Hematopoietic multipotent progenitor cell (in vitro differentiated cells): ENCODE measurements at places on chromosomes 1 and 21. TPM values are rescaled to one million over a fixed set of nuclear protein-coding genes. Genes with fewer than 3 reads are reported as not detected.

DNA sequence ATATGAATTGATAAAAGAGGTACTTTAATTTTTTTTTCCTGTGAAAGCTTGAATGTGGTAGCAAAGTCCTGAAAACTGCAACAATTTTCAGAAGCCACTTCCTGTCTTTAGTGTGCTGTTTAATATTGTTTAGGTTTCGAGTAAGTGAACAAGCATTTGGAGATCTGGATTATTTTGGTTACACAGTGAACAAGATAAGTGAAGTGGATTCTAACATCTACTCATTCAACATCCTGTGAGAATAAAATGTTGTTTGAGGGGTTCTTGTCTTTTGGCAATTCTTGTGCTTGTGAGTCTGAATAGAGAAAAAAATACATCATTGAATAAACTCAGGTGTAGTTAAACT is 35.2 kb upstream of the PLA2G4A start:
- DNase-seq: no peak

ZSCAN20 gene
- 1.9 TPM for total RNA-seq

LCE2B gene
- total RNA-seq: not detected

GRCh38 chr1:117671781-117672501 is 66.1 kb downstream of the TENT5C start:
- no peak for DNase-seq

GRCh38 chr1:94670273-94670672 is 128.7 kb upstream of the F3 start:
- no peak for DNase-seq

DNA sequence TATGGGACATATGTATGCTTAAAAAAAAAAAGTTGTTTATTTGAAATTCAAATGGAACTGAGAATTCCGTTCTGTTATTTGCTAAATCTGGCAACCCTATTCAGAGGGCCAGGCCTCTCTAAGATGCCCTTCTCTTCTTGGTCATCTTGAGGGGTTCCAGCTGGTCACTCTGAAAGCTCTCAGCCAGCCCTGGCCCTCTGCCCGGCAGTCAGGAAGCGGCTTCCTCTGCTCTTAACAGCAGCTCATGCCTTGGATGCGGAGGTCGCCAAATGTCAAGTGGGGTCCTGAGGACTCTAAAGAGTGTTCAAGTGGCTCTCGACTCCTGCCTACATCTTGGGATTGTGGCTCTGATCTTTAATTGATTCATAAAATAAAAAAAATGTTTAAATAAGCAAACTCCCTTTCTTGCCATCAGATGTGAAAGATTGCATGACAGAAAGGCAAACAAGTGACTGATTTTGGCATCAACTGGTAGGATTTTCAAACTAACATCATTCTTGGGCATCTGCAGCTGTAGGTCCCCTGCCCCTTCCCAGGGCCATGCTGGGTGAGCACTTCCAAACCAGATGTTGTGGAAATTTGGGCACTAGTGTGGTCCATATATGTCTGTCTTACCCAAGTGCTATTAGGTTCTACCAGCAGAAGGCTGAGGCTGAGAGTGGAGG is 130.8 kb downstream of the PRDM2 start:
- no peak for DNase-seq

UCK2 gene
- 43.9 TPM for total RNA-seq

- DNase-seq: no peak
These were observed 43.7 kb downstream of the SRSF11 start for GRCh38 chr1:70264839-70265238.

DNA sequence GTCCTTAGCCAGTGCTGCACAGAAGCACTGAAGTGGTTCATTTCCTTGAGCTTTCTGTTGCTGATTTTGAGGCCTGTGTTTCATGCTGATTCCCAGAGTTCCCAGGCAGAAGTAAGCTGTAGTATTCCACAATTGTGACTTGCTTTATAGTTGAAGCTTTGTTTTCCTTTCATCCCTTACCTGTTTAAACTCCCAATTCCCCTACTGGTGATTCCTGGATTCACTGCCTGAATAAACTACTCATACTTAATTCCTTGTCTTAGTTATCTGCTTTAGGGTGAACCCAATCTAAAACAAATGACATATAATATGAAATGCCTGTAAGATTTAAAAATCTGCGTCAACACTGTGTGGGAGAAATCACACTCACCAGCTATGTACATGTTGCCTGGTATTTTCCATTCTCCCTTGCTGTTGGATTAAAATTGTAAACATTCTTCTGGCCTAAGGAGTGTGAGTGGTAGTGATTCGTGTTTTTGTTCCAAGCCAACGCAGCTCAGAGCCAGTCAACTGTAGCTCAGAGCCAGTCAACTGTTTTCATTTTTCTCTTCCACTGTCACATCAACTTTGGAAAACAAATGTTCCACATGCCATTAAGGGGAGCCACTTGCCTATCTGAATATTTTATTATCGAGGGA is 879.4 kb downstream of the MRPL39 start:
- DNase-seq: no peak

DNA sequence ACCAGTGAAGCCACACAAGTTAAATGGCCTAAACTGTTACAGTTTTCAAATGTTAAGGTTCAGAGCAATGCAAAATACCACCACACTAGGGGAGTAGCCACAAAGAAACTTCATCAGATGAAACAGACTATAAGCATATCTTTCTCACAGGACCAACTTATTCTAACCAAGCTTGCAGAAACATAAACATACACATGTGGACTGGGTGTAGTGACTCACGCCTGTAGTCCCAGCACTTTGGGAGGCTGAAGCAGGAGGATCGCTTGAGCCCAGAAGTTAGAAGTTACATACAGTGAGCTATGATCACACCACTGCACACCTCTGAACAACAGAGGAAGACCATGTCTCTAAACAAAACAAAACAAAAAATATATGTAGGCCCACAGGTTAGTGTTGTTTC is 17.3 kb downstream of the WDR47 start:
- no peak for DNase-seq

FALEC gene
- total RNA-seq: 0.27 TPM

PGLYRP4 gene
- 0.27 TPM for total RNA-seq

PLA2G4A gene
- 6.5 TPM for total RNA-seq

S100A7 gene
- not detected for total RNA-seq

DNA sequence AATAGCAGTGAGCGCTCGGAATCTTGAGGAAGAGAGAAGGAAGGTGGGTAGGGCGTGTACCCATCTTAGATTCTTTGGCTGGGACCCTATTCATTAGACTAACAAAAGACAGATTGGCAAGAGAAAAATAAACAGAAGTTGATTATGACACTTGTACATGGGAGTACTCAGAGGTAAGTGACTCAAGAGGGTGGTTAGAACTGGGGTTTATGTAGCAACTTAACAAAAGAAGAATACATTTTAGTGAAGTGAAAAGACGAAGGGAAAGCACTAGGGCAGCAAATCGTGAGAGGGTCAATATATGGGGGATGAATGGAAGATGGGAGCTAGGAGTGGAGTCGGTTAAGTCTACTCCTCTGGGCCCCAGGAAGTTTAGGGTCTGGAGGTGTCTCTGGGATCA is 25.8 kb upstream of the RCC2 start:
- DNase-seq: no peak

DNA sequence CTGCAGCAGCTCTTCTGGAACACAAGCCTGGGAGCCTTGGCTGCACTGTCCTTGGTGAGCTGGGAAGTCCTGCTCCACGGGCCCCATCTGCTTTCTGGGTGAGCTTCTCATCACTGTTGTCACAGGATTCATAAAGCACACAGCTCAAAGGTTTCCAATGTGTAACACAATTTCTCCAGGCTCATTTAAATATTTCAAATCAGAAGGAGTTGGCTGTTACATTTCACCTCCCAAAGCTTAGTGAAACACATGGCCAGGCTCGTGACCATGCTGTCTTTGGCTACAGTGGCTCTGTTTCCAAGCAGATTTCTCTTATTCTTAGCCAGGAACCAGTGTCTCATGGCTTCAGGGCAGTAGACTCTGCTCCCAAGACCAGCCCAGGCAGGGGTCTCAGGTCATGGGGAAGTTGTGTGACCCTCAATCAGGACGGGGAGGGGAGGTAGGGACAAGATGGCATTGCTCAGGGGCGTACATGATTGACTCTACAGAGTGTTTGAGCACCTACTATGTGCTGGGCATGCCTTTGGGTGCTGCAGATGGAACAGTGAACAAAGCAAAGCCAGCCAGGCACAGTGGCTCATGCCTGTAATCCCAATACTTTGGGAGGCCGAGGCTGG is 353.0 kb downstream of the NPHP4 start:
- DNase-seq: no peak

DNA sequence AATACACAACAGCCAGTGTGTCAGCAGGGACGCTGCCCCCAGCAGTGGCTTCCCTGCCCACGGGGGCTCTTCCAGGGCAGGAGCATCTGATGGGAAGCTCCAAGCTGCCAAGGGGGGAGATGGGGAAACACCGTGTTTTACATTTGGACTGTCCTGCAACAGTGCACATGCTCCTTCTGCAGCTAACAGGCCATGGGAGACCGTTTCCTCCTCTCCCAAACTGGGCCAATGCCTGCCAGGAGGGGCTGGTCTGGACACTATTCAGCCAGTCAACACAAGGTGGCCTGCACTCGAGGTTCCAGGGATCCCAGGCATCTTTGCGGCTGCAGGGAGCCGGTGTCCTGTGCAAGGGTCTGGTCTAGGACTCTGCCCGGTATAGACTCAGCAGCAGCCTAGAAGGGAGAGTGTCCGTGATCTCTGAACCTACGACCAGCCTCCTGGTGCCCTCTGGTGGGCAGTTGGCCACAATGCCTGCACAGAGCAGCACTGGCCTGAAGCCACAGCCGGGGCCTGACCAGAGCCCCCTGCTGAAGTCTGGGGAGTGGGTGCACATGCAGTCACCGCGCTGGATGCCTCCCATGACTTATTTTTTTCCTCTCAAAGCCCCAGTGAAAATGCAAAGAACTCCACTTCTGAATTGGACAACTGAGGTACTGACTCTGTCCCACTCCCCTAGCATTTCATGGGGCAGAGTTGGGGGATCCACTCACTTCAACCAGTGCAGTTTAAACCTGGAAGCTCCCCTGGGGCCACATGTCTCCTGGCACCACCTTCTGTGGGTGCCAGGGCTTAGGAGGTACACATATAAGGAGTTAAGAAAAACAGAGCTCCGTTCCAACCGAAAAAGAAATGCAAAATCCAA is 33.3 kb downstream of the RCC2 start:
- peak; percentile 61 for DNase-seq

- DNase-seq: no peak
These were observed 300.0 kb downstream of the BARHL2 start for GRCh38 chr1:90417126-90417525.

KCNAB2 gene
- total RNA-seq: 96.4 TPM

- DNase-seq: peak; percentile 56
These were observed 6.7 kb downstream of the UROD start for GRCh38 chr1:45018599-45019230.

- DNase-seq: no peak
These were observed 545.9 kb downstream of the PLPP3 start for GRCh38 chr1:56033321-56034037.

DNA sequence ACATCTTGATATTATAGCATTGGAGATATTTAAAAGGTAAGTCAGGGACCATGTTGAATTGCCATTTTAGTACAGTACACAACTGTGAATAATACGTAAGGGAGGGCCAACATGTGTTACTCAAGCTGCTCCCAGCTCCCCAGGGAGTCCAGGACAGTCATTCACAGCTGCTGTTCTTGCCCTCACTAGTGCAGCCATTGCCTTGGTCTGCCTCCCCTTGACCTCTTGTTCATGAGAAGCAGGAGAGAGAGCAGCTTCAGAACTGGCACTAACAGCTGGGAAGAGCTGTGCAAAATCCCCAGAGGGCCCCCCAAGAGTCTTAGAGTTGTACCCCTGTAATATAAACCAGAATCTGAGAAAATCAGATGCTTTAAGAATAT is 16.4 kb downstream of the TCEANC2 start:
- DNase-seq: no peak

DNA sequence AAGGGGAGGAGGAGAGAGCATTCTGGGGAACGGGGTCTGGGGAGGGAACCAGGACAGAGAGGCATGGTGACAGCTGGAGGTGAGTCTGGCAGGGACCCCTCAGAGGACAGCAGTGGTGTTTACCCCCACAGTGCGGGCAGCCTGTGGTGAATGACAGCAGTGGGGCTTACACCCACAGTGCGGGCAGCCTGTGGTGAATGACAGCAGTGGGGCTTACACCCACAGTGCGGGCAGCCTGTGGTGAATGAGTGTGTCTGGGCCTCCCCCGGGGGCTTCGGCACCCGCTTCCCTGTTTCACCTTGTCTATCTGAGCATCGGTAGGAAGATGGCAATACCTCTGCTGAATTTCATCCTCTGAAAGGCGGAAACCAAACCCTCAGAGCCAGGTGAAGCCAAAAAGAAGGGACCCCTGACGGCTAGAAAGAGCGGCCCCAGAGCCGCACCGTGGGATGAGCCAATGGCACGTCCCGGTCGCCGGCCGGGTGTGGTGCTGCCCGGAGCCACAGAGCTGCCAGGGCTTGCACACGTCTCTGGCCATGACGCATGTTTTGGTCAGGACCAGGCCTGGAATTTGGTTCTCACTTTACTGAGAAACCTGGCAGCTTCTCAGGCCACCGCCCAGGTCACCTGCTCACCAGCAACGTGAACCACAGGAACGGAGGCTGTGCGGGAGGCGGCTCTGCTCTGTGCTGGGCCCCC is 54.1 kb downstream of the SIK1 start:
- no peak for DNase-seq

- no peak for DNase-seq
These were observed 74.5 kb downstream of the NID1 start for GRCh38 chr1:235990330-235990795.

CAMSAP2 gene
- under 0.01 TPM for total RNA-seq
